ENCODE measurements at places on chromosomes 16 and 17.
A peak's percentile ranks its signal among the peaks of the same experiment; 100 is the strongest.

DNA sequence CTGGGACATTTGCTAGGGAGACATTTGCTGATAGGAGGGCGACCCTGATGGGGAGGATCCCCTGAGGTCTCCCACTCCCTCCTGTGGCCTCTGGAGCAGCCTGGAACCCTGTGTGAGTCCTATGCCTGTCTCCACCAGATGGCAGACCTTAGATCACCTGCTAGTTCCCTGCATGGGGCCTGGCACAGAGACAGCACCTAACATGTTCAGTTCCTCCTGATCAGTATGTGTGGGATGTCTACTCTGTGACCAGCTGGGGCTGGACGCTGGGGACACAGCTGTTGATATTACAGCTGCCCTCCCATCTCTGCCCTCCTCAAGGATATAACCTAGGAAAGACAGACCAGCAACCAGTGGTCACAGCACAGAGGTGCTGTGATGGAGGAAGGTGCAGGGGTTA is 1.1 kb upstream of the ADCY7 start:
- DNase-seq = no peak

DNA sequence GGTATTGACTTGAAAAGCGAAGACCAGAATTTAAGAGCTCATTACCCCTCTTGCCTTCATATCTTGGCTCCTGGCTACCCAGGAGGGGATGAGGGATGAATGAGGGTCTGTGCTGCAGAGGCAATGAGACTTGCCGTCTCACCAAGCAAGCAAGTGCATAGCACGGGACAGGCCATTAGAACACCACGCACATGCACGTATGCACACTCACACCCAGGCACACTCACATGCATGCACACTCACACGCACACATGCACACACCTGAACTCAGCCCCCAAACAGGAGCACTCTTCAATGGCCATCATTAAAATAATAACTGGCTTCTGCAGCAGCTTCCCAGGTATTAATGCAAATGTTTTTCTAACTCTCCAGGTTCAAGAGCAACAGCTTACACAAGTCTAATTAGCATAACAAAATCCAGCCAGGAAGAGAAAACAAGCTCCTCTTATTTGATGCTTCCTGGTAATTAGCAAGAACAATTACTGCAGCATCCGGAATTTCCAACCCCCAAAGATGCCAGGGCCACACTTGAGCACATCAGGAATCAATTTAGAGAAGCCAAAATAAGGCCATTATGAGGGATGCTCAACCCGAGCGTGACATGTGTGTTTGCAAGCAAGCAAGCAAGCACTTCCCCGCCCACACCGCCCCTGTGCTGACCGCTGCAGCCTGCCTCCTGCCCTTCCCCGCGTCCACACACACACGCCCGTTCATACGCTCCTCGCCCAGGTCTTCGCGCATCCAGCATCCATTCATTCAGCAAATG is 171.6 kb upstream of the TNRC6C start:
- DNase-seq = no peak

- DNase-seq = no peak
These were observed 612 bp downstream of the CISD3 start for GRCh38 chr17:38730526-38731379.

DNA sequence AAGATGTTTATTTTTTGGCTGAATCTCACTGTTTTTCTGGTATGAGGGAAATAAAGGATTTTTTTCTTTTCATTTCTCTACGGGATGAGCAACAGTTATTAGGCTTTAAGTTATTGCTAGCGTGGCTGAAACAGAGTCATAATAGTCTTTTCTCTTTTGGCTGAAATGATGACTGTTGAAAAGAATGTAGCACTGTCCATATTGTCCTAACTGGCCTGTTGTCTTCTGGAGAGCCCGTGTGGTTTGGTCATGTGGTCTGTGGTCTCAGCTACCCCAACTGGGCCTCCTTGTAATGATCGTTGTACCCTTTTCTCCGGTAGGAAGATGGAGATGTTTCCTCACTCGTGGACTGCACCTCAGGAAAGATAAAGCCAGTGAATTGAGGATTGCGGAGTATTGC is 36.6 kb downstream of the EPN2 start:
- no peak for DNase-seq

GRCh38 chr17:12729086-12729485 is 60.2 kb upstream of the ARHGAP44 start:
- DNase-seq = no peak

DNA sequence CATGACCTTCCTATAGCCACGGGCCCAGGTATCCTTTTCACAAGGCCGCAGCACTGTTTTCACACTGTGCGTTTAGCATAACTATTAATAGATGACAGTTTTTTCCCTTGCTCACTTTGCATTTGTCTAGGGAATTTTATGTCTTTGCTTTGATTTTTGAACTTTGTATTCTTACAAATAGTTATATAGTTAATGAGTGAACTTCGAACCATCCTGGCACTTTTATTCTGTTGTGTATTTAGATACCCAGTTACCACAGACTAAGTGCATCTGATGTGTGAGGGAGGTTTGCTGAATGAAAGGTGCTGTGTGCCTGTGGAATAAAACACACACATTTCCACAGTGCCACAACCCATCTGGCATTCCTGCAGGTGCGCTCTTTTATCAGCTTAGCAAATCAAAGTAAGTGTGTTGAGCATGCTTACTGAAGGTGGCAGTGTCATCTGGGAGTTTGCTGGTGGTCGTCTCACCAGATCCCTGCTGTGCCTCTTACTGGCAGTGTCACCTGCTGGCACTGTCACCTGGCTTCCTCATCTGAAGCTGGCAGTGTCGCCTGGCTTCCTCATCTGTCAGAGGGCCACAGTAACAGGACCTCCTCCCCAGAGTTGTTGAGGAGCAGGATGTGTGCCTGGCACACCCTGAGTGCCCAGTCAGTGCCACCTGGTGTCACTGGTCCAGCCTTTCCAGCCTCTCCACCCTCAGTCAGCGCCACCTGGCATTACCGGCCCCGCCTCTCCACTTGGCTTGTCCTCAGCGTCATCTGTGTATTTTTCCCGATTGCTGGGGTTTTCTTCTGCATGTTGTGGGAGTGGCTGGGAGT is 37.6 kb downstream of the USP10 start:
- no peak for DNase-seq

DNA sequence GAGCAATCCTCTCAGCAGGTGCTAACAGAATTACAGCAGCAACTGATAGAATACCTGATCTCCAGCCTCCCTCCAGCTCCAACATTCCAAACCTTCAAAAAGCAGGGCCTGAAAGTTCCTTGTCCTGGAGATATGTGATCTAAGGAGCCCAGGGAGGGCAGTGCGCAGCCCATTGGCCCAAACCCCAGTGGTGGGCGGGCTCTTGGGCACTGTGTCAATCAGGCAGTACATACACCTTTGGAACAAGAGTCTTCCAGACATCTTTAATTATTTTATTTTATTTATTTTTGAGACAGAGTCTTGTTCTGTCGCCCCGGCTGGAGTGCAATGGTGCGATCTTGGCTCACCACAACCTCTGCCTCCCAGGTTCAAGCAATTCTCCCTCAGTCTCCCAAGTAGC is 24.2 kb downstream of the SLC12A3 start:
- no peak for DNase-seq

DNA sequence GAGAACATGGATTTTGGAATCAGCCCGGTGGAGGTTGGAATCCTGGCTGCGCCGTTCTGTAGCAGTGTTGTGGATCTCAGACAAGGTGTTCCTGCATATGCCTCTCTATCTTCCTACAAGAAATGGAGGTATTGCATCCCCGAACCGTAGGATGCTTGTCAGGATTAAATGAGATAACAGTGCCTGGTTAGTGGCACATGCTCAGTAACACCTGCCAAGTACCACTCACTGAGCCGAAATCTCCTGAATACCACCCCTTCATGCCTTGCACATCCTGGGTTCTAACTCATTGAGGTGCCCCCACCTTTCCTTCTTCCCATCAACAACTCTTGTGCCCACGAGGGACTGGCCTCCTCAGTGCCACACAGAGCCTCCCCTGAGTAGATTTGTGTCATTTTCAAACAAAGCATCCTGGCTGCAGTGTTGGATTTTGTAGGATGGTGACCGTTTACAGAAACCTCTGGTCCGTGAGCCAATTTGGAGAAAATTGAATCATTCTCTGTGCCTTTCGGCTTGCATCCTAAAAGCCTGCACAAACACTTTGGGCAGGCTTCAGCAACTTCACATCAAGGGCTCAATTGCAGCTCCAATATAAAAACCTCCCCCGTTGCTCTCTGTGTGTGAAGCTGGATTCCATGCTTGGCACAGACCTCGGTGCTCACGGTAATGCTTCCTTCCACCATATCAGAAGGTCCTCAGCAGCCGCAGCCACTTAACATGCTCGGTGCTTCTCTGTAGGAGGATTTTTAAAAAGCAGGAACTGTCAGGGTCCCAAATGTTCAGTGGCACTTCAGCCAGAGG is 84.2 kb downstream of the WWOX start:
- peak; percentile 10 for DNase-seq

DNA sequence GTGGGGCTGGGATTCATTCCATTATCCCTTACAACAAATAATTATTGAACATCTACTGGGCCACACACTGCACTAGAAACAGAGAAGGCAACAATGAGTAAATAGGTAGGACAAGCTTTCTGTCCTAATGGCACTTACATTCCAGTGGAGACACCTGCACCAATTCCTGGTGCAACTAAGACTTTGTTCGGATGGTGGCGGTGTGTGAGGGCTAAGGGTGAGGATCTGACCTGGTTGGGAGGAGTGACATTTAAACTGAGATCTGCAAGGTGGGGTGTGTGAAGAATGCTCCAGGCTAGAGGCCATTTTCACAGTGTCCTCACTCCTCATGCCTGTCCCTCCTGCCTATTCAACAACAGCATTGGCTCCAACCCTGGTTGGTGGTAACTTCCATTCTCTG is 510.0 kb downstream of the XYLT1 start:
- DNase-seq = no peak

GRCh38 chr16:85515830-85516397 is 97.2 kb upstream of the GSE1 start:
- DNase-seq = no peak

GRCh38 chr17:77636835-77637817 is 321.4 kb upstream of the TNRC6C start:
- no peak for DNase-seq

DNA sequence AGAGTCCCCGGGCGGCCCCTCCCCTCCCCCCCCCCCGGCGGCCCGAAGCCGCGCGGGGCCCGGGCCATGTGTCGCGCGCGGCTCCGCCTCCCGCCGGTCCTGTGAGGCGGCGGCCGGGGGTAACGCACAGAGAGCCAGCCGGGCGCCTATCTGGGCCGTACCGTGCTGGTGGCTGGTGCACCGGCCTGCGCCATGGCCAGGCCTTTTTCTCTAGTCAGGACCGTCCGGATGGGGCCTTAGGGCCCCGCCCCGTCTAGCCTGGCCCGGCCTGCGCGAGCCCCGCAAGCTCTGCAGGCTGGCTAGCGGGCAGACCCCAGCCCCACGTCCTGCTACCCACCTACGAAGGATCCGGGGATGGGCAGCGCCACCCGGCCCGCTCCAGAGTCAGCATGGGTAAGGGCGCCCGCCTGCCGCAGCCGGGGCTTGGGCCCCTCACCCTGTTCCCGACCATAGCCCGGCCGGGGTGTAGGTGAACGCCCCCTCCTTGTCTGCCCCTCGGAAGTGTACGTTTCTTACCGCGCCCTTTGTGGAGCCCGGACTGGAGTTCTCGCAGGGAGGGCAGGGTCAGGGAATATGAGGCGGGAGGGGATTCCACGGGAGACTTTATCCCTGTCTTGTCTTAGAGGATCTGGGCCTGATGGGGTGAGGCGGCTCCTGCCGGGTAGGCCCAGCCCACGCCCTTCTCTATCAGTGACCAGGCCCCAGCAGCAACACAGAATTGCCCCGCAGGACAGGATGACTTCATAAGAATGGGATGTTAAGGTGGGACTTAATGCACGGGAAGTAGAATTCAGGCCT is at the start of gene CENPT:
TSS of gene CENPT (minus strand) at position 630 of the 798 bp plus-strand sequence. CDS start 13,834 bp downstream, outside the sequence.
- no peak for DNase-seq

DNA sequence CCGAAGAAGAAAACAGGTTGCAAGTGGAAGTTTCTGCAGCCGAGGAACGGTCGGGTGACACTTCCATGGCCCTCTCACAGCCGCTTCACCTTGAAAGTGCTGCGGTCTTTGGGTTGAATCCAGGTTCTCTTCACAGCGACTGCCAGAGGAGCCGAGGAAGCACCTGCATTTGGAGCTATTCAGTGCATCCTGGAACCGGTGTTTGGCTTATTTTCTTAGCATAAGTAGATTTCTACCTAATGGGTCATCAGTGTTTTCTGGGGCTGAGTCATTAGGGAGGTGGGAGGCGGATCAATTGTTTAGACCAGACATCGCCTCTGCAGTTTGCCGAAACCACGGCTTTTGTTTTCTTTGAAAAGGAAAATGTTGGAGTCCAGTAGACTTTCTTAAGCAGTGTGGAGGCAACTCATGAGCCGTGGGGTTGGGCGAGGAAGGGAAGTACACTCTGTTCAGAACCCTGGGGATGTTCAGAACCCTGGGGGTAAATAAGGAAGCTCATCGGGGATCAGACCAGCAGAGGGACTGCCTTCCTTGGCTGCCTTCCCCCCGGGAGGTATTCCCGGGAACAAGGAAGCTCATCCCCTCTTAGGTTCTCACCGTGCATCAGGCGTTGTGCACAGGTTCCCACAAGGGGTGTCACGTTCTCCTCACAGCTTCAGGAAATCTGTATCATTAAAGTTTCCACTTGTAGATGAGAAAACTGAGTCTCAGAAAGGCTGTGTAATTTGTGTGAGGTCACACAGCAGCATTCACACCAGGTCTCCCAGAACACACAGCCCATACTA is 361.5 kb downstream of the SNX29 start:
- no peak for DNase-seq

- DNase-seq = no peak
These were observed 21.9 kb downstream of the CRK start for GRCh38 chr17:1434150-1434549.

- no peak for DNase-seq
These were observed 178.2 kb upstream of the RPH3AL start for GRCh38 chr17:530851-531250.

DNA sequence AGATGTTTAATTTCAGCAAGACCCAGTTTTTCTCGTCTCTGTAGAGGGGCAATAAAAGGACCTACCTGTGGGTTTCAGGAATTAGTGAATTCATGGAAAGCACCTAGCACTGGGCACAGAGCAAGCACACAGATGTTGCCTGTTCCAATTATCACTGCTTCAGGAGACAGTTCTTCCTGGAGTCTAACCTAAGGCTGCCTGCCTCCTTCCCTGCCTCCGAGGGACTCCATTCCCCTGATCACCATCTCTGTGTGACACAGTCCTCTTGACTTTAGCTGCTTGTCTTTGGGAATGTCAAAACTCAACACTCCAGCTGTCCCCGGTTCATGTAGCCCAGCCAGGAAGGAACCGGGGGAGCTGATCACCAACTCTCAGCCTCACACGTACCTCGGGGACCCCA is 474.9 kb downstream of the SLC39A11 start:
- no peak for DNase-seq

DNA sequence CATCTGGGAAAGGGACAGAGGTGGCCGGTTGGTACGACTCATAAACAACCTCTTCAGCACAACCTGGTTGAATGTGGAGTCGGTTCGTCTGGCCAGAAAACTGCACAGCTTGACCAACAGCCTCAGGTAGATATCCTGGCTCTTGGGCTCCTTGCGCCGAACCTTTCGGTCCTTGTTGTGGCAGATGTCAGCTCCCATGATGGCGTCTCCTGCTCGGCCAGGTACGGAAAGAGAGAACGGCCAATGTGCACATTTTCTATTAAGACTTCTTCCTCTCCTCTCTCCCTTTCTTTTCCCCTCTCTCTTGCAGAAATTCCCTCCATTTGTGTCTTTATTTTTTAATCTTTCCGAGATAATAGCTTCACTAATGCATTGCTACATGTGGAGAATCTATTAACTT is 41.8 kb upstream of the CNTNAP4 start:
- DNase-seq = no peak

- no peak for DNase-seq
These were observed 12.4 kb downstream of the TENT4B start for GRCh38 chr16:50165473-50165872.

- DNase-seq = no peak
These were observed 2.5 kb downstream of the RNF166 start for GRCh38 chr16:88703486-88704309.

- DNase-seq = no peak
These were observed 4.0 kb downstream of the HYDIN start for GRCh38 chr16:71226229-71227141.
